GM12878 (cell line): ENCODE measurements at places on chromosomes 1 and 21.

GRCh38 chr1:204709960-204710912, 24.7 kb upstream of the LRRN2 start:
- DNase-seq: no peak

DNA sequence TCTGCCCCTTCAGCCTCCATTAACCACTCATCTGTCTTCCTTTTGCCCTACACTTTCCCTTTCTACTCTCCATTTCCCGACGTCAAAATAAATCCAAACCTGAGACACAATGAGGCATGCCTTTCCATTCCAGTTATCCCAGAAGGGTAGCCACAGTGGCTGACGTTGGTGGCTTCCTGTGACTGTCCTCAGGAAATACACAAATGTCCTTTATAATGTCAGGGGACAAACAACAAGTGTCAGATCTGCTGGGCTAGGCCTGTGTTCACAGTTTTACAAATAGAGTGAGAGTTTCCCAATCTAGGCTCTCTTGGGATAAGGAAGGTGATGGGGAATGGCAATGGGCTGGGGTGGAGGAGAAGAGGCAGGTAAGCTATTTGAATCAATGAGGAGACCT, 135.3 kb downstream of the BRINP2 start:
- no peak for DNase-seq

DNA sequence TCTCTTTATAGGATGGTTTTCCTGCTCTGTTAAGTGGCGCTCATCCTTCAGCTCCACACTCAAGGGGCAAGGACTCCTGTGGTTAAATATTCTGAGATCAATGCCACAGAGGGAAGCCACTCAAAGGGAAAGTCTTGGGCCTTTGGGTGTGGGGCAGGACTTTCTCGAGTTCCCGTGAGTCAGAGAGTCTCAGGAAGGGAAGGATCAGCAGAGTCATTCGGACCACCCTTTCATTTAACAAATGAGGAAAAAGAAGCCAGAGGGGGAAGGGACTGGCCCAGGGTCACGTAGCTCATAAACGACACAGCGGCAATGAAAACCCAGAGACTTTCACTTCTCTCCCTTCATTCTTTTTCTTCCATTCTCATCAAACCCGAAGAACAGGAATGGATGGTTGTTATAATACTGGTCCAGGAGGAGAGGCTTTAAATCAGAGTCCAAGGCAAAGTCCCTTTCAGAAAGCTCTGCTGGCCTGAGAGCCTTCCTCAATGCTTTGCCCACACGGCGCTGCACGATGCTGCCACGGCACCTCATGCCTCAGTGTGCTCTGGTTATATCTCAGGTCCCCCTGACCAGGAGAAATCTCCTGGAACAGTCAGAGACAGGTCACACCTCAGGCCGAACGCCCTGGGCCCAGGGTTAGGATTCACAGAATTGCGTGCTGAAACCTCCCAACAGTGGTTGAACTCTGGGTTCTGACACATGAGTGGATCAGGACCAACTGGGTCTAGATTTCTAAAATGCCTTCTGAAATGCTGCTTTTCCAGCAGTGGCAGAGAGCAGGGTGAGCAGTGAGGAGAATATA, 65.3 kb downstream of the TENT5C start:
- DNase-seq: no peak

- DNase-seq: no peak
Observed at GRCh38 chr1:15799004-15799867, 8.2 kb downstream of the UQCRHL start.

DNA sequence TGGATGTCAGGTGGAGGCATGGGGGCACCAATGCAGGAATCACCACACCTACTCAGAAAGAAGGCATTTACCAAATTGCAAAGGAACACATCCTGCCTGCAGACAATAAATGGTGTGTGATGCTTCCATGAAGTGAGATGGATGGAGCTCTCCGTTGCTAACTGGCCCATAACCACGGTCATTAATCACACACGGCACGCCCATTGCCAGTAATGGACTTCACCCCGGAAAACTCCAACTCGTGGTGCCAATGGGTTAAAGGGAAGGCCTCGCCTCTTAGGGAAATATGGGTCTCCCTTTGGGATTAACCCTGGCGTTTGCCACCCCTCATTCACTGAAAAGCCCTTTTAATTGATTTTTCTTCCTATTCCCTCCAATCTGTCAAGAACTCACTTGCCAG, 443.1 kb upstream of the DAB1 start:
- no peak for DNase-seq
